K562 (cell line): ENCODE measurements at places on chromosomes 16 and 17.

DNA sequence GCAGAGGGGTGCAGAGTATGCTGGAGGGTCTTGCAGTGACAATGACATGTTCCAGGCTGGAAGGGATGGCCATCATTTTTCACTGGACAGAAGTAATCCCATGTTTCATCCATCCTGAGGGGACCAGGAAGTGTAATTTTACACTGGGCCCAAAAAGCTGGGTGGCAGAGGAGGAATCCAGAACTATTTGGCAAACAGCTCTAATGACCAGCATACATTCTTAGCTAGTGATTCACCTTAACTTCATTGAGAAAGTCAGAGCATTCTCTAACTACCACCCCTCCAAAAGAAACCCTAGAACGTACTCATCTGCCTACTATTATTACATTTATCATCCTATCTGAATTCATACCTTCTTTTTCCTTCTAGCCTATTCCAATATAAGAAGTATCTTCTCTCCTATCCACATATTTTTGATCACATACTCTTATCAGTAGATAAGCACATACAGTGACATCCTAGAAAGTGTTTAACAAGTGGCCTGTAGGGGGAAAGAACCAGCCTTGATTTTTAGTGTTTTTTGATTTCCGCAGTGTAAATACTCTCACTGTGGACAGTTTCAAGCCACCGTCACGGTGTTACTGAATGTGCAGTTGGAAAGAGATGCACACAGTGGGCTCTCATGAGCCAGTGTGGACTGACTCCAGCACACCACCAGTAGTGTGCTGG, 118.1 kb downstream of the FTO start:
- DNase-seq = no peak

- DNase-seq = no peak
Measured at GRCh38 chr16:51343411-51343810, 192.3 kb upstream of the SALL1 start.

DNA sequence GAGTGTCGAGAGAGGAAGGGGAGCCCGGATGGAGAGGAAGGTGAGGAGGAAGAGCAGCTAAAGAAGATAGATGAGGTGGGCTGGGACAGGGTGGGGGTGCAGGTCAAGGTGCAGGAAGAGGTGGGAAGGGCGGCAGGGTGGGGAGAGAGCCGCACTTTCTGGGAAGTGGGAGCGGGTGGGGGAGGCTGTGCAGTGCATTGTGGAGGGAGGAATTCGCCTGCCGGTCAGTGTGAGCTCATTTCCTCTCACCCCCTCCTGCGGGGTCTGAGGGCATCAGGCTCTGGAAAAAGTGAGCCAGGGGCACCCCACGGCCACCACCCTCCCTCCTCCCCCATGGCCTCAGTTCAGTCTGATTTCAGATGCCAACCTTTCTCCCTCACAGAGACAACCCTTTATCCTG, 2.5 kb upstream of the ARHGAP23 start:
- no peak for DNase-seq

DNA sequence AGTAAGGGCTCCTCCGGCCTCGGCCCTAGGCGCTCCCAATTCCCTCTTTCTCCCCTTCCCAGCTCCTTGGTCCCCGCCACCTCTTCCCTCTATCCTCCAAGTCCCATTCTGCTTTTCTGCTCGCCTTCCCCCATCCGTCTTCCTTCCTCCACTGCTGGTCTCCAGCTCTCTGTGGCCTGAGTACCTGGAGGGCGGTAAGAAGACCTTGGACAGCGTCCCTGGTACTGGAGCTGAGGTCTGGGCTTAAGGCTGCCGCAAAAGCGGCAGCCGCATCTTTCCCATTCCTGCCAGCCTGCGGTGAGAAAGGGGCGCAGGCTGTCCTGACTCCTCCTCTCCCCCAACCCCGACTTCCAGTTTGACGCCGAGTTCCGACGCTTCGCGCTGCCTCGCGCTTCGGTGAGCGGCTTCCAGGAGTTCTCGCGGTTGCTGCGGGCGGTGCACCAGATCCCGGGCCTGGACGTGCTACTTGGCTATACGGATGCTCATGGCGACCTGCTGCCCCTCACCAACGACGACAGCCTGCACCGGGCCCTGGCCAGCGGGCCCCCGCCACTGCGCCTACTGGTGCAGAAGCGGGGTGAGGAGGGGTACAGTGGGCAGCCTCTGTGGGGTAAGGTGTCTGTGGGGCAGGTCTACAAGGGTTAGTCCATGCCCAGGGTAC, 471 bp downstream of the PARD6A start:
- DNase-seq = no peak

DNA sequence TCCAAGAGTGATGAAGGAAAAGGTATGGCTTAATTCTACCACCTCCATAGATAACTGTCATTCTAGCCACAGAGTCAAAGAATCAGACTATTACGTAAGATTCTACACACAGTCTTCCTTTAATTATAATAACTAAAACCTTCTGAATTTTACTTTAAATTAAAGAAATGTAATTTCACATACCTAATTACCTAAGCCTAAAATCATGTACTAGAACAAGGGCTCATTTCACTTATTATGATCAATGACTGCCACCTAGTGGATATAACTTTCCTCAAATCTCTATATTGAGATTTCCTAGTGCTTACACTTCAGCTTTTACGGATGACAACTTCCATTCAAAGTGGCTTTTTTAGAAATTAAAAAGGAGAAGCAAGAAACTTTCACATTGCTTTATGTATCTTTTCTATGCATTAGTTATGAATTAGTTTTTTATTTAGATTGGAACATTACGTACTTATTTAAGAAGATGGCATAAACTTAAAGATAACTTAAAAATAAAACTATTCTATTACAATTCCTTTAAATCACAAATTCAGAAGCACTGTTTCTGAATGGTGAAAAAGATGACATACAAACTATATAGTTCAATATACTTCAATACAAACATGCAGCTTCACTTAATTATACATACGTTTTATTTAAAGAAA, 18.2 kb upstream of the ABCA10 start:
- peak; percentile 33 for DNase-seq

DNA sequence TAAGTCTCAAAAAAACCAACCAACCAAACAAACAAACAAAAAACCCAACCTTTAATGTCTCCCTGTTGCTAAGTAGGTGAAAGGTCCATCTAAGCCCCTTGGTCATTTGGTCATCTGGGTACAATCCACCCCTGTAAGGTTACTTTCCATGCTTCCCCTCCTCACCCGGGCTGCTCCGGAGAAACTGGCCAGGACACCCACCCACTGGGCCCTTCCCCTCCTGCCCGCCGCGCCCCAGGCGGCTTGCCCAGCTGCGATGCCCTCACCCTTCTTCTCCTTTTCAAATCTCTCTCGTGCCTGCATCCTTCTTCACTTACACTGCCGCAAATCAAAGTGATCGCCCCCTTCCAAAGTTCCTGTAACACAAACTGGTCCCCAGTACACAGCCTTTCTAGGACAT, 2.0 kb downstream of the NTAN1 start:
- DNase-seq = no peak

- no peak for DNase-seq
Measured at GRCh38 chr17:73013301-73013700, 79.2 kb downstream of the SLC39A11 start.

DNA sequence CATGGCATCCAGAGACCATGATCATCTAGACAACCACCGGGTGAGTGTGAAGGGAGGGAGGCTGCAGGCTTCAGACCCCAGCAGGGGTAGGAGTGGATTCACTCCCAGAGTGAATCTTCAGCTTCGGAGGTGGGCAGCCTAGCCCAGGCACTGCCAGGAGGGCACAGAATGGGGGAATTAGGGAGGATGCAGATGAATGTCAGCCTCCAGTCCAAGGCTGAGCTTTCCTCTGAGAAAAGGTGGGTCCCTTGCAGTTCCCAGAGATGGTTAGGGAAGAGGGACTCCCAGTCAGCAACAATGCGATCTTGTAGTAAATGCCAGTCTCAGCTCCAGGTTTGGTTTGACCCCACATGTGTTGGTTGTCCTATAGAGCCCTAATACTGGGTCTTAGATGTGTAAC, 36.7 kb upstream of the POLR3E start:
- no peak for DNase-seq

- no peak for DNase-seq
Measured at GRCh38 chr17:76502341-76503211, 1.4 kb upstream of the RHBDF2 start.

DNA sequence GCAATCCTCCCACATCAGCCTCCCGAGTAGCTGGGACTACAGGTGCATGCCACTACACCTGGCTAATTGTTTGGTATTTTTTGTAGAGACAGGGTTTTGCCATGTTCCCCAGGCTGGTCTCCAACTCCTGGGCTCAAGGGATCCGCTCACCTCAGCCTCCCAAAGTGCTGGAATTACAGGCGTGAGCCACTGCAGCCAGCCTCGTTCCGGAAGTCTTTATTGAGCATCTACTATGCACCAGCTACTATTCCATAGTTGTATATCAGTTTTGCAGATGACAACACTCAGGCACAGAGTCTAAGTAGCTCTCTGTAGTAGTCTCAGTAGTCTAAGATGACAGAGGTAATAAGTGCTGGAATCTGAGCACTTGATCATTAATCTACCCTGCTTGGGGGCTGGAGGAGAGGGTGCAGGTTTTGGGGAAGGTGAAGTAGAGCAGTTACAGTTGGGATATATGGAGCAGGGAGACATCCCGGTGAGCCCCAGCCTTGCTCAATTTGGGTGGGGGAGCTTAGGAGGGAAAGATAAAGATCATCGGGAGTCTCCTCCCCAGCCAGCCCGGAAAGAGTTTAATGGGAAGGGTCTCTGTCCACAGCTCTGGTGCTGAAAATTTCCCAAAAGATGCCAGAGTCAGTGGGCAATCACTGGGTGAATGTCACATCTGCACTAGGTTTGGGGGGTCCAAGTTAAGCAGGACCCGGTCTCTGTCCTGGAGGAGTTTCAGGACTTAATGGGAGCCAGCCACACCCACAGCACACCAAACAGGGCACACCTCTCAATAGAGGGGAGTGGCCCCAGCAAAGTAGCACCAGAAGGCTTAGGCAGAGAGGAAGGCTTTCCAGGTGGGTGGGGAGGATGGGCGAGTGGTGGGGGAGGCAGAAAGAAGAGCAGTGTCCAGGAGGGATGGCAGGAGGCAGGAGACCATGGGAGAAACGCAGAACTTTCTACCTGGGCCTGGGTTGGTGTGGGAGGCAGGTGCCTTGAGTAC, 1.7 kb downstream of the OTOP3 start:
- no peak for DNase-seq

GRCh38 chr17:79031996-79032875, 8.3 kb downstream of the C1QTNF1 start:
- DNase-seq = no peak

DNA sequence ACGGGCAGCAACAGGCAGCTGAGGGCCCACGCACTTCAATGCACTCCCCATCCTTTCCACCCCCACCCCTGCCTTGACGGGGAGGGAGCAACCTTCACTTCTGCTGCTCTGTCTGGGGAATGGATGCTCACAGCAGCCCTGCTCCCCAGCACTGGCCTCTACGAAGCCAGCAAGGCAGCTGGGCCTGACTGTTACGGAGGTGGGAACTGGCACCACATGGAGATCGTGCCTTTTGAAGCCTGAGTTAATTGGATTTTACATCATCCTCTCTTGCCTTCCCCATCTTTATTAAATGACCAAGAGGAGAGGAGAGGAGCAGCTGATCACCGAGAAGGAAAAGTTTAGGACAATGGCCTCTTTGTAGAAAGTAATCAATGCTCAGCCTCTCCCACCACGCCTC, 187.0 kb upstream of the RPL38 start:
- no peak for DNase-seq

DNA sequence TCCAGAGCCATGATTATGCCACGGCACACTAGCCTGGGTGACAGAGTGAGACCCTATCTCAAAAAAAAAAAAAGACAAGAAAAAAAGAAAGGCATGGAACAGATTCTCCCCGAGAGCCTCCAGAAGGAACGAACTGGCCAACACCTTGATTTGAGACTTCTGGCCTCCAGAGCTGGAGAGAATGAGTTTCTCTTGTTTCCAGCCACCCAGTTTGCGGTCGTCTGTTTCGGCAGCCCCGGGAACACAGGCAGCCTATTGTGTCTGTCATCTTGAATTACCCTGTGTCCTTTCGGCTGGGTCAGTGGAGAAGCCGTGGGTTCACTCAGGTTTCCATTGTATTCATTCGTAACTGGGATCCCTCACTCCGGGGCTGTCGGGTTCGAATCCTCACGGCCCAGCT, 83.9 kb downstream of the RPA1 start:
- no peak for DNase-seq

DNA sequence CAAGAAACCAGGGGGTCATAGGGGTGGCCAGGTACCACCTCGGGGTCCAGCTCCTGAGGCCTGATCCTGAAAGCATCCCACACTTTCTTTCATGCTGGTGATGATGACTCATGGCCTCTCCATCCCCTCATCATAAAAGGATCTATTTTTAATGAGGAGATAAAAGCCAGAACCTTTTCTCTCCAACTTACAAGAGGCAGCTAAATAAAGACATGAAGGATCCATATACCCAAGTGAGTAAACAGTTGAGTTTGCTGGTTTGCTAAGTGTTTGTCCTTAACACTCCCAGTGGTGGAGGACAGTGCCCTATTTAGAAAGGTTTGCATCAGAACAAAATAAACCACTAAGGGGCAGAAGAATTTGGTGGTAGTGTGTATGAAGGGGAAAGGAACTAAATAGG, 383.8 kb downstream of the GRIN2A start:
- DNase-seq = no peak

GRCh38 chr16:10876315-10876714, 687 bp upstream of the CIITA start:
- no peak for DNase-seq
